ENCODE measurements at places on chromosomes 2 and 18. TPM values are rescaled to one million over a fixed set of nuclear protein-coding genes. Genes with fewer than 3 reads are reported as not detected.

MARCO gene
- total RNA-seq, result 4.4 TPM

ACTG2 gene
- total RNA-seq, result 9.3 TPM

GRCh38 chr2:192696857-192697256, 502.1 kb upstream of the TMEFF2 start:
- DNase-seq, result no peak

DNA sequence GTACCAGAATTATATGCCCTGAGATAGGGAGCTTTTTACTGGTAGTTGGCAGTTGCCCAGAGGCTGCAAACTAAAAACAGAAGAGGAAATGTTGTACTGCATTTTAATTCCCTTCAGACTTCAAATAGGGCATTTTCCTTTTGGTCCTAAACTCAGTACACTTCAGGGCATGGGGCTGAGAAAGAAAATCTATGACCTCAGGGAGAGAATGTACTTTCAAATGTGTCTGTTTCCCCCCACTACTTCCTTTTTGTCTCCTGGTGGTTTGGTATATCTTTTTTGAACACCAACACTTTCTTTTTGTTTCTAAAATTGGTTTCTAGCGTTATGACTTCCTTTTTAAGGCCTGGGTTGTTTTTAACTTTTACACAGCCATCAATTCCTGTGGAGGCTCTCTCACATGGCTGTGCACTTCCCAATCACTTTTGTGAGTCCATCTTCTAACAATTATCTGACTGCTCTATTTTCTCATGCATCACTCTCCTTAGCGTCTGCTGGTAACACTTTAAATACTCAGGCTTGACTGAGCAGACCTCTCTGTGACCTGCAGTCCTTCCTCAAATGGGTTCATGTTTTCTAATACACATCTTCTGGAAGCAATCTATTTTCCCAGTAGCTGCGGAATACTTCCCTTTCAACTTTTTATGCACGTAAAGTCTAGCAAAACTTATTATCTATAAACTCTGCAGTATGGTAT, 596.0 kb downstream of the LRP1B start:
- DNase-seq, result no peak

GRCh38 chr18:68937029-68937599, 139.2 kb downstream of the CCDC102B start:
- DNase-seq, result no peak

MLPH gene
- total RNA-seq, result 30.7 TPM

DNA sequence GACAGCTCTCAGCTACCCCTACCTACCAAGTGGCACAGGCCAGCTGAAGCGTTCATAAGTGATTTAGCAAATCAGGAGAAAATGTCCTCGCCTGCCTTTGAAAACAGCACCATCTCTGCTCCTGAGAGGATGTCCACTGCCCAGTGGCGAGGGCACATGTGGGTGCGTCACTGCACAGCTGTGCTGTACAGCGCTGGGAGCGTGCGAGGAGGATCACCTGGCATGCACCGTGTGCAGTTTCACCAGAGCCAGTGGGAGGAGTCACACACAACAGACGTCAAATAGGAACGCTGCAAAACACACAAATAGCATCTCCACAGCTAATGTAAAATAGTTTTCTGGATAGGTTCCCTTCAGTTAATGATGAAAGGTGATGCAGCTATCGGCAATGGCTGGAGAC, 154.1 kb downstream of the HDAC4 start:
- no peak for DNase-seq

ASB18 gene
- not detected for total RNA-seq

- DNase-seq, result no peak
Observed at GRCh38 chr2:11270891-11271290, 73.5 kb downstream of the ROCK2 start.

DNA sequence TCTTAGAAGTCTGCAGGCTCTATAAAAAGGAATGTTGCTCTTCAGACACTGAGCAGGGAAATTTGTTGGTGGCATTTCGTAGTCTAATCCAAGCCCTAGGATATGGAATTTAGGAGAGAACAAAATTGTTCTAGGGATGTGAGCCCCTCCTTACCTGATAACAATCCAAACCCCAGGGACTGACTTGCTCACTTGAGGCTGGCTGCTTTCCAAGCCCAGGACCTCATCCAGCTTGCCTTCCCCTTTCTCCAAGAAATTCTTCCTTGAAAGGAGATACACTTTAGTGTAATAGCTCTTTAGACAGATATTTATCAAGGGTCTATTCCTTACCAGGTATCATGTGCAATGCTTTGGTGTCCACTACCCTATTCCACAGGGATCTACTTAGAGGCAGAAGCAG, 279.8 kb downstream of the C1D start:
- DNase-seq, result peak; percentile 51

RIT2 gene
- total RNA-seq, result not detected

DNA sequence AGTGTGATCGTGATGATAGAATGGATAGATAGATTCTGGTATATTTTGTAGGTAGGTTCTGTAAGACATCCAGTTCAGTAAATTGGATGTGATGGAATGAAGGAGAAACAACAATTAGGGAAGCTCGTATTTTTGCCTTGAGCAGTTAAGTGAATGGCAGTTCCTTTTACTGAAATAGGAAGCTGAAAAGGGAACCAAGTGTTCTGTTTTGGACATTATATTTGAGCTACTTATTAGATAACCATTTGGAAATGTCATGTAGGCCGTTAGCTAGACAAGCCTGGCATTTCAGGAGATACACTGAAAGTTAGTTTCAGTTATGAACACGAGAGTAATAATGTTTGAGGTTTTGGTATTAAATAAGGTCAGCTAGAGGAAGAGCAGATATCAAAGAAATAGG, 41.5 kb downstream of the MARCHF7 start:
- DNase-seq, result no peak

KLF7 gene
- 14.4 TPM for total RNA-seq

DNA sequence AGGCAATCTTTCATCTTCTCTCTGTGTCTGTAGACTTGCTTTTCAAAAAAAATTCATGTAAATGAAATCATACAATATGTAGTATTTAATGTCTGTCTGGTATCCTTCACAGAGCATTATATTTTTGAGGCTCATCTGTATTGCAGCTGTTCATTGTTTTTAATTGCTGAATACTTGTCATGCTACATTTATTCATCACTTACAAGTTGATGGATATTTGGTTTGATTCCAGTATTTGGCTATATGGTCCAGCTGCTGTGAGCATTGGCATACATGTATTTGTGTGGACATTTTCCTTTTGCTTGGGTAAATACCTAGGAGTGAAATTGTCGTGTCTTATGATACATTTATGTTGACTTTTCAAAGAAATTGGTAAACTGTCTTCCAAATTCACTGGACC, 441.4 kb downstream of the DCDC2C start:
- no peak for DNase-seq

DNA sequence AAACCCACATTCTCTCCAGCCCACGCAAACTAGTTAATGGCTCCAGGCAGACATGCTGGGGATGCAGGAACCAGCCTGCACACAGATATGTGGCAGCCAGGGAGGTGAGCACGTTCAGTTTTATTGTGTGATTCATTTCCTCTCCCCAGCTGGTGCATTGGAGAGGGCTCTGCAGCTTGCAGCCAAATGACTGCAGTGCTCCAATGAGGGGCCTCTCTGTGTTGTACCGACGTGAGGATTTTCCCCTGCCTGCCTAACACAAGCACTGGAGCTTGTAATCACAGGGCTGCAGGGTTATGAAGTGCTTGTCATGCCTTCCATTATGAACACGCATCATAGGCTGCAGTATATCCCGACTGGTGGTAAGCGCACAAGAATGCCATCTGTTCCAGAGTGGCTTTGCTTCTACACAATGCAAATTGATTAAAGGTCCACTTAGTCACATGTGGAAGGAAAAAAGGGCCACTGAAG, 92.3 kb upstream of the THUMPD2 start:
- no peak for DNase-seq

DNA sequence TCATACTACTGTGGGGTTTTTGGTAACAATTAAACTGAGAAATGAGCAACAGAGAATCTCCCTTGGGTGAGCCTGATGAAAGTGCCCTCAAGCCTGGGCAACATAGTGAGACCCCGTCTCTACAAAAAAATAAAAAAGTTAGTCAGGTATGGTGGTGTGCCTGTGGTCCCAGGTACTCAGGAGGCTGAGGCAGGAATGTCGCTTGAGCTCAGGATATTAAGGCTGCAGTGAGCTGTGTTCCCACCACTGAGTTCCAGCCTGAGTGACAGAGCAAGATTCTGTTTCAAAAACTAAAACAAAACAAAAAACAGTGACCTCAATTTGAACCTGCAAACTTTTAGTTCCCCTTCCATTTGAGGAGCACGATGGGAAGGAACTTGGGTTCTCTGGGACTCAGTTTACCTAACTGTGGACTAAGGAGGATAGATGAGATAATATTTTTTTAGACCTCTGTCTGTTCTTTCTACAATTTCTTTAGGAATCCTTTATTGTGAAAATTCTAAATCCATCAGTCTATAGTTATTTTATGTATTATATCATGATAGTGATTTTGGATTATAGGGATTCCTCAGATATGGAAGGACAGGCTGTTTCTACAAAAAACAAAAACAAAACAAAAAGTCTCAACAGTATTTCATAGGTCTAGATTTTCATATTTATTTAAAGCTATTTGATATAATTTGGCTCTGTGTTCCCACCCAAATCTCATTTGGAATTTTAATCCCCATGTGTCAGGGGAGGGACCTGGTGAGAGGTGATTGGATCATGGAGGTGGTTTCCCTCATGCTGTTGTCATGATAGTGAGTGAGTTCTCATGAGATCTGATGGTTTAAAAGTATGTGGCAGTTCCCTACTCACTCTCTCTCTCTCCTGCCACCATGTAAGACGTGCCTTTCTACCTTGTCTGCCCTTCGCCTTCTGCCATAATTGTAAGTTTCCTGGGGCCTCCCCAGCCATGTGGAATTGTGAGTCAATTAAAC, 178.6 kb downstream of the MYCN start:
- DNase-seq, result no peak

DNA sequence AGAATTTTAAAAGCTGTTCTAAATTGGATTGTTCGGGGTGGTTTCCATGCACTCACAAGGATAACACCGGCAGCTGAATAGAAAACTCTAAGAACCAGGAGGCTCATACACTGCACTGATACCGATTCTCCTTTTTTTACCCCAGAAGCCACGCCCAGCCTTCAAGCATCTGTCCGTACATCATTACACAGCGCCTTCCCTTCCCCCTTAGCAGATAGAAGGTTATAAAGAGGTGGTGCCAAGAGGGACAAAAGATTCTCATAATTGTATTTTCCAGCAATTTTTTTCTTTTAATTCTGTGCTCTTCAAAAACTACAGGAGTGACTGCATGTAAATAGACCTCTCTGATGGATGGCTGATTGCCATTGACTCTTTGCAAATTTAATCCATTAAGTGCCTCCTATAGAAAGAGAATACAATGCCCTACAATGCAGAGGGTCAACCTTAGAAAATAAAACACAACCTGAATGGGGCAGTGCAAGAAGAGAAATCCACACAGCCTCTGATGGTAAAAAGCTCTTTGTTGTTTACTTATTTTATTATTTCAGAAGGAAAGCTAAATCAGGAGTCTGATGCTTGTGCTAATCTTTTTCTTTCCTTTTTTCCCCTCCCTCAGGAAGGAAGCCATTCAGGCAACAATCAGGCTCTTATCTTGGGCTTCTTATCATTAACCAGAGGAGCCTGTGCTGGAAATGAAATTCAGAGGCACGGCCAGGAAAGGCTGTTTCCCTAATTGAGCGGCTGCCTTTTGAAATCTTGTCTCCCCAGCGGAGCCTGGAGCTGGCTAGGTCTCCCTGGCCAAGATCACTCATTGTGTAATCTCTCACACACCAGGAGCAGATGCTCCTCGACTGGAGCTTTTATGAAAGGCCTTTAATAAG, 198.9 kb upstream of the NABP1 start:
- DNase-seq, result peak; percentile 44

DNA sequence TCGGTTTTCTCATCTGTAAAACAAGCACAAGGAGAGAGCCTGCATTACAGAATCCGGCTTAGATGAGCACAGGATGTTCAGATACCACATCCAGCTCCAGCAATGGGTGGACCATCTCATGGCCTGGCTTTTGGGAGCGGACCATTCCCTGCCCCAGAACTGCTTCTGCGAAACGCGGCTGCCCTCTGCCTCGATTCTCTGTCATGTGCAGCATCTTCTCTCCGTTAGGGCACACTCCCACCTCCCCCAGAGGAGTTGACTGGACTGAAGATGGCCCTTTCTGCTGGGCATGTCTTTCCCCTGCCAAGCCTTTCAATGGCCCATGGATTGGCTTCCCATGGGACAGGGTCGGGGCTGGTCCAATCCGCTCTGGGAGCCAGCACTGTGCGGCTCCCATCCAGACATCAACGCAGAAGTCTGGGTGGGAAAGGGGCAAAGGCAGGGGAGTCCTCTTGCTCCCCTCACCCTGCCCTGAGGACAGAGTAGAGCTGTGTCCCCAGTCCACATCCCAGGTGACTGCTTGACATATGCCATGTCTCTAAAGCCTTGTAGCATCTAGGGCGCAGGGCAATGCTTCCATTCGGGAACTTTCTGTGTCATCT, 14.3 kb upstream of the FAHD2A start:
- no peak for DNase-seq

DNA sequence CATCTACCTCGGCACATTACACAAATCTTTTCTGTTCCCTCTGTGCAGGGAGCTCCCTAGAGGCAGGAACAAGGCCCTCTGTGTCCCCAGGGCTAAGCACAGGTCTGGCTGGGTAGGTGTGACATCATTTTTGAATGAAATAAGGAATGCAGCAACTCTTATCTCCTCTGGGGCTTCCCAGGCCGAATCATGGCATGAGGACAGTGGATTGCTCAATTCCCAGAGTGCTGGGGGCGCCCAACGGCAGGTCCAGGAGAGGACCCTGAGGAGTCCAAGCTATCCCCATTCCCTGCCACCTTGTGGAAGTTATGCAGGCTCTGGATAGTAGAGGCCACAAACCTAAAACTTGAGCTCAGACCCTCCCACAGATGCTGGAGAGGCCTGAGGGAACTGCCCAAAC, 158.0 kb upstream of the RAB6C start:
- DNase-seq, result no peak

All from ovary (tissue), 10 donors.